ENCODE measurements at places on chromosomes 1 and 21. TPM values are rescaled to one million over a fixed set of nuclear protein-coding genes. Genes with fewer than 3 reads are reported as not detected.

The PRAMEF2 gene
- not detected for total RNA-seq

The LCE2C gene
- total RNA-seq: not detected

The SPRR3 gene
- total RNA-seq: not detected

The GPR25 gene
- total RNA-seq: 0.10 TPM

The RPS6KC1 gene
- 25.5 TPM for total RNA-seq

The RGL1 gene
- total RNA-seq: 5.9 TPM

The RGS8 gene
- not detected for total RNA-seq

The UBE2J2 gene
- 48.6 TPM for total RNA-seq

The PHTF1 gene
- total RNA-seq: 72.0 TPM

The KRTAP12-3 gene
- total RNA-seq: not detected

The AMY1A gene
- total RNA-seq: not detected

The PTGER3 gene
- total RNA-seq: 0.52 TPM

The SYTL1 gene
- 9.0 TPM for total RNA-seq

The IL20 gene
- not detected for total RNA-seq

The TEX38 gene
- not detected for total RNA-seq

The RNU11 gene
- total RNA-seq: not detected

The ITLN2 gene
- not detected for total RNA-seq

The OR2L3 gene
- total RNA-seq: not detected

The BGLAP gene
- 0.15 TPM for total RNA-seq

The REN gene
- not detected for total RNA-seq

The FAM151A gene
- not detected for total RNA-seq

The ALDH9A1 gene
- 111 TPM for total RNA-seq

The LCE1B gene
- total RNA-seq: not detected

The IL10RB gene
- total RNA-seq: 36.1 TPM

The ABCA4 gene
- total RNA-seq: 1.3 TPM

The EPHA10 gene
- 0.05 TPM for total RNA-seq

The GUCA2A gene
- total RNA-seq: not detected

The LCE3D gene
- total RNA-seq: not detected

The KPRP gene
- total RNA-seq: not detected

The KCNA3 gene
- total RNA-seq: not detected

The FCGR2B gene
- not detected for total RNA-seq

The DENND2D gene
- total RNA-seq: 33.4 TPM

The SLC26A9 gene
- 0.05 TPM for total RNA-seq

The NCMAP gene
- total RNA-seq: 8.3 TPM

The BSND gene
- total RNA-seq: 0.45 TPM

The CNIH4 gene
- total RNA-seq: 122 TPM

The MYCL gene
- 0.70 TPM for total RNA-seq

The SLC19A2 gene
- total RNA-seq: 11.9 TPM

The IGSF9 gene
- total RNA-seq: not detected

The TNFRSF25 gene
- total RNA-seq: 9.7 TPM

The EPHA2 gene
- total RNA-seq: 104 TPM

The SLAMF1 gene
- not detected for total RNA-seq

The HMGCS2 gene
- total RNA-seq: not detected

The AMY1B gene
- not detected for total RNA-seq

The DNAJC6 gene
- 39.9 TPM for total RNA-seq
